Type B pancreatic cell (in vitro differentiated cells): ENCODE measurements at places on chromosomes 6 and 20.

DNA sequence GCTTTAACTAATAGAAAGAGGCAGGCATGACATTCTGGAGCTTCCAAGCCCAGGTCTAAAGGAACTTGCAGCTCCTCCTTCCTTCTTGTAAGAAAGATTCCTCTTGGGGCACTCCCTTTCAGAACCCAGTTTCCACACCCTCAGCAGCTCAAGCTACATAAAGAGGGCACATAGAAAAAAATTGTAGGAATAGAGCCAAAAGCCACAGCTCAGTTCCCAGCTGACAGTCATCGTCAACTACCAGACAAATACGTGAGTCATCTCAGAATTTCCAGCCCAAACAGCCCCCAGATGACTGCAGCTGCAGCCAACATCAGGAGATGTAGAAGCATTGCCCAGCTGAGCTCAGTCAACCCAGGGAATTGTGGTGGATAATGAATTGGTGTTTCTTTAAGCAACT is 349.8 kb upstream of the ARID1B start:
- DNase-seq: no peak

- DNase-seq: no peak
Observed at GRCh38 chr6:167870321-167870720, 43.6 kb downstream of the AFDN start.

DNA sequence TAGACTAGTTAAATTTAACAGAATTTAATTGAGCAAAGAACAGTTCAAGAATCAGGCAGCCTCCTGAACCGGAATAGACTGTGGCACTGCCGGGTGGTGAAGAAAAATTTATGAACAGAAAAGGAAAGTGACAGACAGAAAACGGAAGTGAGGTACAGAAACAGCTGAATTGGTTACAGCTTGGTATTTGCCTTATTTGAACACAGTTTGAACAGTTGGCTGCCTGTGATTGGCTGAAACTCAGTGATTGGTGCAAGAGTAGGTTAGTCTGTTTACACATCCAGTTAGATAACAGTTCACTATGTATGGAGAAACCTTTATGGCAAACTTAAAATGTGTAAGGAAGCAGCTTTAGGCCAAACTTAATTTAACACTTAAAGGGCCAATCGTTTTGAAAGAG is 116.0 kb upstream of the CITED2 start:
- no peak for DNase-seq

GRCh38 chr6:150959166-150959565 is 93.7 kb downstream of the MTHFD1L start:
- DNase-seq: no peak

DNA sequence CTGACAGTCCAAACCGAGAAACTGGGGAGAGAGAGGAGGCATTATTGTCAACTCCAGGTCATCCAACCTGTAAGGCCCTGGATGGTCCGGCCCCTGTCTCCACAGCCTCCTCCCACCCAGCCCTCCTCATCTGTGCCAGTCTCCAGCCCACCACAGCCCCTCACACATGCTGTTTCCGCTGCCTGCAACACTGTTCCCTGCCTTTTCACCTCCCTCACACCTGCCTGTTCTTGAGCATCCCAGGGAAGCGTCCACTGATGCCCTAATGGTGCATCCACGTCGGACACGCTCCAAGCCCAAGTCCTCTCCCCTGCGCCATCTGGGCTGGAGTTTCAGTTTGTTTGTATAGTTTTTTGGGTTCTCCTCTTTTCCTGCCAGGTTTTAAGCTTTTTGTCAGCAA is 52.0 kb downstream of the BMP7 start:
- no peak for DNase-seq

GRCh38 chr6:21887231-21888185 is 294.0 kb downstream of the SOX4 start:
- DNase-seq: no peak

DNA sequence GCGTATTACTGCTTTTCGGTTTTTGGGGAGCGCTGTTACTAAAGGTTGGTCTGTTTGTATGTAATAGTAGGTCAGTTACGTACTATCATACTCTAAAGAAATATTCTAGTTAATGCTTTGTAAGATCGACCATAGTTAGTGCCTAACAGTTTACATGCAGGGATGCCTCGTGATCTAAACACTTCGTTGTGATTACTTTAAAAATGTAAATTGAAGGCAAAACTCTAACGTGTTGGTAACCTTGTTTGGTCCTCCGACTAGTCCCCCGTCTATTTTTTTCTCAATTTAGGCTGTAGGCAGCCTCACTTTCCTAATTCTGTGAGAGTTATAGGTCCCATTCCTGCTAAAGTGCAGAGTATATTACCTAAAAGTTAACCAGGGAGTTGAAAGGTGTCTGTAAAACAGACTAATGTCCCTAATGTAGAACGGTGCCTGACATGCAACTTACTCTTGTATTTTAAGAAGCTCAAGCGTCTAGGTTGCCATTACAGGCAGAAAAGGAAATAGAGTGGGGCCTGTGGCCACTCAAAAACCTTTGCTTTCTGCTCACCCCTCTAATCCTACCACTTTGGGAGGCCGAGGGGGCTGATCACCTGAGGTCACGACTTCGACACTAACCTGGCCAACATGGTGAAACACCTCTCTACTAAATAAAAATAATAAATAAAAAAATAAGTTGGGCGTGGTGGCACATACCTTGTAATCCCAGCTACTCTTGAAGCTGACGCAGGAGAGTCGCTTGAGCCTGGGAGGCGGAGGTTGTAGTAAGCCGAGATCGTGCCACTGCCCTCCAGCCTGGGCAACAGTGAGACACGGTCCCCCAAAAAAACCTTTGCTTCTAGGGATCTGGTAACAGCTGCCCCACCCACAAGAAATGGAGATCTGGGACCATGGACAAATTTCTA is 37.8 kb downstream of the HFE start:
- DNase-seq: no peak

DNA sequence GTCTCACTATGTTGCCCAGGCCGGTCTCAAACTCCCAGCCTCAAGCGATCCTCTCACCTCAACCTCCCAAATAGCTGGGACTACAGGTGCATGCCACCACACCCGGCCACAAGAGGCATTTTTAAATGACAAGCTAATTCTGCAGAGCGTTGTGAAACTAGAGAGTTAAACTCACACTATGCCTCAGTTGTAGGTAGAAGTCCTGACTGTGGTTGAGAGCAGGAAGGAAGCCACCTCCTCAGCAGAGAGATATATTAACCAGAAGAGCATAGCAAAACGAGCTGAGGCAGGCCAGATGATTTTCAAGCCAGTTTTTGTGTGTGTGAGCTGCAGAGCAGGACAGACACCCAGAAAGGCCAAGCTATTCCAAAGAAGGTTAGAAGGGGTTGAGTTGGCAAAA is 150.3 kb downstream of the MBOAT1 start:
- no peak for DNase-seq

DNA sequence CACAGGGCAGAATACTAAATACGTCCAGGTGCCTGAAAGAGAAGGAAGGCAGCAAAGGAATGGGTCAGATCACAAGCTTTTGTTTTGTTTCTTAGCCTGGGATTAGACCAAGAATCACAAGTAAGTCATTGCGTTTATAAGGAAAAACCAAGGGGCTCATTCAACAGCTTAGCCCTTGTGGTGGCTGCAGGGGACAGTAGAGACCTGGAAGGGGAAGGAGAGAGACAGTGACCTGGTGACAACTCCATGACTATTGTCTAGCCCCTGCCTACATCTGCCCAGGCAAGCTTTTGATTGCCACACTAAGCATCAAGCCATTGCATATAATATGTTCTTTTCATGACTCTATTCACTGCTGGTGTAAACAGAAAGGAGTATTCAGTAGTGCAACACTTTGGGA is 30.2 kb upstream of the TBC1D7 start:
- DNase-seq: no peak

GRCh38 chr6:133277228-133277899 is 36.2 kb downstream of the EYA4 start:
- DNase-seq: no peak

DNA sequence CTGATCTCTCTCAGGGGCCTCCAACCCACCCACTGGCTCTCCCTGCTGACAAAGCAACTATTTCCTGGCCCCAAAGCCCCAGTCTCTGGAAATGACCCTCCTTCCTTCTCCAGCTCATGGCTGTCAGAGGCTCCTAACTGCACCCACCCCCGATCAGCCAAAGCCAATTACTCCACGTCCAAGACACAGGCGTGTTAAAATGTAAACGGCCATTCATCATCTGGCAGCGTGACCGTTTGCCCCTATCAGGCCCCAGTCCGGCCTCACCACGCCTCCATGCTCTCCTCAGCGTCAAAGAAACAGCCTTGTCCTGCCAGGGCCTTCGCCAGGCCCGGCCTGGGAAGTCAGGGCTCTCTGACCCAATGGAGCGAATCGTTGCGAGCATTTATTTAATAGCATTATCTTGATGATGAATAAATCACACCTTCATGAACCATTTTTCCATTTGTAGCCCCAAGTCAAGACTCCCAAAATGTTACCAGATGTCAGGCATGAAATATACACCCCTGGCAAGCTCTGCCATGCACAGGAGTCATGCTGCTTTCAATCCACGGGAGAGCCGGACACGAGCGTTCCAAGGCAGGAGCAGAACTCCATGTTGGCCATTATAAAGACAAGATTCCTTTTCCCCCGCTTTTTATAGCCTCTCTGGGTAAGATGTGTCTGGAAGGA is 17.7 kb downstream of the RIPOR3 start:
- no peak for DNase-seq

- DNase-seq: no peak
Observed at GRCh38 chr6:41224800-41225199, 3.3 kb upstream of the TREML4 start.

DNA sequence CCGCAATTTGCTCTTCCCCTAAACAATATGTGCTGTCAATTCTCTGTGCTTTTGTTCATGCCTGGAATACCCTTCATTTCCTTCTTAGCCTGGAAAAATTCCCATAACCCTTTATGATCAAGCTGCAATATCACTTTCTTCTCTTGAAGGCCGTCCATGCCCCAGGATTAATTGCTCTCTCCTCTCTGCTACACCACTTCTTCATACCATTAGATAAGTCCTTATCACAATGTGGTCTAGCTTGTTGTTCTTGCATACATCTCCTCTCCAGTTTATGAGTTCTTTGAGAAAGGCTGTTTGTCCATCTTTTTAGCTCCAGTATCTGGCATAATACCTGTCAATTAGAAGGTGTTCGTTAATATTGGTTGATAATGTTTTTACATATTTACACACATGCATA is 111.2 kb upstream of the SAMD5 start:
- DNase-seq: no peak

DNA sequence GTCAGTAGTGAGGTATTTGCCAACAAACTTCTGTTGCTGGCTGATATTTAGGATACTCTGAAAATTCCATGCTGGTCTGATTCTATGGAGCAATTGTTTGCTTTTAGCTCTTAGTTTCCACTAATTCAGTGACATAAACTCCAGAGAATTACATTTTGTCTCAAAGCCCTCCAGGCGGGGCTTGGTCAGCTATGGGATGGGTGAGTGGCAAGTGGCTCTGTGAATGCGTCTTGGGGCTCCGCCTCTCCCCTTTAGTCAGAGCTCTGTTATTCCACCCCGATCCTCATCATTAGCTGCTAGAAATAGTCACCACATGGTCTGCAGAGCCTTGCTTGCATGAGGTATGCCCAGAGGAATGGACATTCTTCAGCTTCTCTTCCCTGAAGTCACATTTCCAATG is 540.6 kb downstream of the QKI start:
- DNase-seq: no peak

- no peak for DNase-seq
Observed at GRCh38 chr6:106997392-106998158, 23.0 kb upstream of the CD24 start.

GRCh38 chr6:38814761-38815160 is 99.7 kb downstream of the DNAH8 start:
- DNase-seq: no peak

- DNase-seq: no peak
Observed at GRCh38 chr6:82567621-82568020, 204.0 kb downstream of the TPBG start.

GRCh38 chr6:122878796-122879195 is 89.7 kb downstream of the SMPDL3A start:
- no peak for DNase-seq

- no peak for DNase-seq
Observed at GRCh38 chr6:116450769-116451740, 10.1 kb upstream of the CALHM6 start.

GRCh38 chr6:46733341-46733801 is 1.8 kb downstream of the PLA2G7 start:
- no peak for DNase-seq

DNA sequence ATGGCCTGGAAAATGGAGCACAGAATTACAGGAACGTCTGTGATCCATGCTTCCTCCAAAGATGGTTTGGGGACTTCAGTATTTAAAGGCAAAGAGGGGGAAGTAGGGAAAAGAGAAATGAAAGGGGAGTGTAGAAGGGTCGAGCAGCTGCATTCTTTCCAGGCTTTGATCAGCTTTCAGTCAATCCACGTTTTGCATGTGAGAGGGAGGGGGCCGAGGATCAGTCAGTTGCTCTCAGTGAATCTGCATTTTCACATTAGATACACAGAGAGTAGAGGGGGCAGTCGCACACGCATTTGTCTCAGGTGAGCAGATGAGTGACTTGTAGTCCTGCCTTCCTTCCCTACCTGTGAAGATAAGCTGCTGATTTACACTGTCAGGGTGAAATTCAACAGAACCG is 78.8 kb downstream of the FOXF2 start:
- DNase-seq: no peak

DNA sequence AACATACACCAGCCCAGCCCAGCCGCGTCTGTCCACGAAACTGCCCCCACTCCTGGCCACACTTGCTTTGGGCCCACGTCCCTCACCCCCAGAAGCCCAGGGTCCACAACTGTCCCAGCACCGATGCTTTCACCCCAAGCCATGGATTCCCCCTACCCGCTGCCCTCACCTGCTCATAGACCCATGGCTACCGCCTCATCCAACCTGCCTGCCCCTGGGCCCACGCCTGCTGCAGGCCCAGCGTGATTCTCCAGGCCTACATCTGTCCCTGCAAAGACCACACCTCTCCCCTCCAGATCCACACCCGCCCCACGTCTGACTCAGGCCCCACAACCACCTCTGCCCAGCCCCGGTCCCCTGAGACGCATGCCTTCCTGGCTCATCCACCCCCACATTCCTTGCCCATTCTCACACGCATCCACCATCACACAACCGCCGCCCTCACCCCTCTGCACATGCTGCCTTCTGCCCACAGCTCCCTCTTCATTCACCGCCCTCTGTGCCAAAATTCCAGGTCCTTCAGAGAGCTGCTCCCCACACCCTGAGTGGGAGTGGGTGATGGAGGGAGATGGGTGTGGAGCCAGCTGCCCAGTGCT is 86.7 kb downstream of the GRM4 start:
- no peak for DNase-seq

DNA sequence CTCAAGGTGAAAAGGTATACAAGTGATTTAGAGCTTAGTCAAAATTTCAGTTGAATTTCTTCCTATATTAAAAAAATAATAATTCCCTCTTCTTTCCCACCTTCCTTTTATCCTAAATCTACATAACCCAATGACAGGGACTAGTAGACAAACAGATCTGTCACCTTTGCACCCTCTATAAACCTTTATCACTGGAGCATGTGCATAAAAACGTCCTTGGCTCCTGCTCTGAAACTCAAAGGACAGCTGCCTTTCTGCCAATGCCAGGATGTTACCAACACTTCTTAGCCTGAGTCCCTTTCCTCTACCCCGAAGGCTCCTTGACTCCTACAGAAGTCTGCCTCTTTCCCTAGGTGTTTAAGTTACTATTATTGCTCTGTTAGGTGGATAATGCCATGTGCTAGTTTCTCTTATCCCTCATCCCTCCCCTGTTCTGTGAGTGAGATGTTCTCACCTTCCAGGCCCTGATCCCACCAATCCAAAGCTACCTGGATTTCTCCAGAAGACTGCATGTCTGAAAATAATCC is 4.3 kb downstream of the CLVS2 start:
- no peak for DNase-seq
